Regular cardiac myocyte (primary cell): ENCODE measurements at places on chromosomes 7 and 10. TPM values are rescaled to one million over a fixed set of nuclear protein-coding genes. Genes with fewer than 3 reads are reported as not detected.

LBX1 gene
- total RNA-seq, result not detected in 2 replicates

CALML3 gene
- not detected in 2 replicates for total RNA-seq

HNRNPH3 gene
- total RNA-seq, result 18.0 and 61.0 TPM in 2 replicates

FAM25A gene
- not detected in 2 replicates for total RNA-seq

ZNF775 gene
- 3.5 and 3.7 TPM in 2 replicates for total RNA-seq

STRIP2 gene
- 5.2 and 5.9 TPM in 2 replicates for total RNA-seq
